Fibroblast of the conjunctiva (primary cell): ENCODE measurements at places on chromosomes 2 and 18.

- DNase-seq = no peak
Measured at GRCh38 chr2:113877711-113878598, 11.9 kb upstream of the ACTR3 start.

GRCh38 chr18:55778788-55779690, 191.0 kb upstream of the TCF4 start:
- no peak for DNase-seq

- DNase-seq = no peak
Measured at GRCh38 chr18:50372743-50373142, 2.1 kb upstream of the SKA1 start.

- DNase-seq = no peak
Measured at GRCh38 chr2:150145299-150145692, 342.2 kb downstream of the RND3 start.

GRCh38 chr2:39732482-39732881, 46.6 kb downstream of the THUMPD2 start:
- DNase-seq = no peak

DNA sequence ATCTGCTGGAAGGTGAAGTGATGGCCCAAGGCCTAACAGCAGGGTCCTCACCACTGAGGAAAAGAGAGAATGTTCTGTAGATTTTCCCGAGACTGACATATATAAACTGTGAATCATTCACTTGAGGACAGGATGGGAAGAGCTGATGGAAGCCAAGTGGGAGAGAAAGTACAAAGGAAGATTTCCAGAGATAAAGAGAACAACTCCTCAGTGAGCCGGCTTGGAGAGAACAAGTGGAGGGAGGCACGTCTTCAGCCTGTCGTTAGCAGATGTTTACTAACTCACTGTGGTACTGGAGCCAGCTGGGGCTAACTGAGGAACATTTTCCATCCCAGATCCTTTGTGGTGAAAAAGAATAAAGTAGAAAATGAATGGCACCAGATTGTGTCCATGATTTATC, 552.9 kb upstream of the TNP1 start:
- no peak for DNase-seq
